ENCODE measurements at places on chromosomes 7 and 10. TPM values are rescaled to one million over a fixed set of nuclear protein-coding genes. Genes with fewer than 3 reads are reported as not detected.

NPC1L1 gene
- total RNA-seq: not detected

MORN4 gene
- total RNA-seq: 4.0 TPM

ANLN gene
- 12.7 TPM for total RNA-seq

TMEM26 gene
- 6.5 TPM for total RNA-seq

TRIM74 gene
- total RNA-seq: not detected

CRHR2 gene
- total RNA-seq: not detected

IL6 gene
- total RNA-seq: 37.4 TPM

CYP3A7 gene
- not detected for total RNA-seq

FZD8 gene
- total RNA-seq: 15.2 TPM

CDH23 gene
- under 0.01 TPM for total RNA-seq

GDF10 gene
- total RNA-seq: under 0.01 TPM

CUEDC2 gene
- total RNA-seq: 46.7 TPM

DNA sequence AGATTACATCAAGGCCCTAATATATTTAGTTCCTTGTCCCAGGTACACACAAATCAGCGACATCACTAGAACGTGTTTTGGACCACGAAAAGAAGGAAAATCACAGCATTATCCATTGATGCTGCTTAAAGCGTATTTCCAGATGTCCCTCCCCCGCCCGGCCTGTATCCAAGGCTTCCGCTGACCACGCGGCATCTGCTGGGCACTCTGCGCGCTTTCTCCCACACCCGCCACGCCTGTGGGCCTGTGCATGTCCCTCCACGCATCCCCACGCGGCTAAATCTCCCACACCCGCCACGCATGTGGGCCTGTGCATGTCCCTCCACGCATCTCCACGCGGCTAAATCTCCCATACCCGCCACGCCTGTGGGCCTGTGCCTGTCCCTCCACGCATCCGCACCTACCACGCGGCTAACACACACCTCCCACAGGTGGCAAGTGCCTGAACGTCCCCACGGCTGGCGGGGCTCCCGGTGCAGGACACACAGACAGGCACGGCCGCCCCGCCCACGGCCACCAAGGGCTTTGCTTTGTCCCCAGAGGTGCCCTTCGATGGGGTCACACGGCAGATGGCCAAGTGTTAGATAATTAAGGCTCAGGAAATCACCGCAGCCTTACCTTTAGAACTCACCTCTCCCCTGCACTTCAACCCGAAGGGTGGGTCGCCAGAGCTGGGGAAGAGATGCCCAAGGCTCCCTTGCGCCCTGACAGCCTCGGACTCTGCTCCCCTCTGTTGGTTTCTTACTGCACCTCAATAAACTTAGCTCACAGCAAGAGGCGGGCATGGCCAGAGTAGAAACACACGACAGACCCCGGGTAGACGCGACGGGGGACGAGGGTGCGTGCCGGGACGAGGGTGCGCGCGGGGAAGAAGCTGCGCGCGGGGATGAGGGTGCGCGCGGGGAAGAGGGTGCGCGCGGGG is 49.5 kb downstream of the DIP2C start:
- H3K36me3 ChIP-seq: no peaks in the 10 kb centered on the region
- DNase-seq: peak; percentile 62
- no peaks in the 10 kb centered on the region for H3K27me3 ChIP-seq
- H3K4me1 ChIP-seq: no peaks in the 10 kb centered on the region
- no peak overlapping the region for H3K27ac ChIP-seq

DNA sequence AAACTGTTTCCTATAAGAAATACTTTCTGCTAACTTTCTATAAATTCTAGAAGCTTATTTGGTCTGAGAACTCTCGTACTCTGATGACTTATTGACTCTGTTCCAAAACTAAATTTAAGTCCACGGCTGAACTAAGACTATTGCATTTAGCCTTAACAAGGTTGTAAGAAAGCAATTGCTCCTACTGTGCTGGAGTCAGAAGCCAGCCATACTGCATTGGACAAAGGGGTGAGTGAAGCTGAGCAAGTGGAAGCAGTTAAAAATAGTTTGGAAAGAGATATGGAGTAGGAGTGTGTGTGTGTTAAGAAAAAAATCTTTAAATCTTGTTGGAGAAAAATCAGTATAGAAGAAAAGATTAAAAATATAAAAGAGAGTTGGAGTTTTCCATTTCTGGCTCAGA is 1360.1 kb upstream of the CELF2 start:
- no peak for DNase-seq
- no peak overlapping the region for H3K4me3 ChIP-seq
- no peak overlapping the region for H3K27ac ChIP-seq
- H3K27me3 ChIP-seq: no peaks in the 10 kb centered on the region
- no peaks in the 10 kb centered on the region for H3K4me1 ChIP-seq
- H3K36me3 ChIP-seq: no peaks in the 10 kb centered on the region

- no peaks in the 10 kb centered on the region for H3K4me1 ChIP-seq
- no peak for DNase-seq
- H3K27me3 ChIP-seq: no peaks in the 10 kb centered on the region
- no peak overlapping the region for H3K4me3 ChIP-seq
- H3K27ac ChIP-seq: no peak overlapping the region
Measured at GRCh38 chr10:121380211-121380610, 218.0 kb downstream of the FGFR2 start.

DNA sequence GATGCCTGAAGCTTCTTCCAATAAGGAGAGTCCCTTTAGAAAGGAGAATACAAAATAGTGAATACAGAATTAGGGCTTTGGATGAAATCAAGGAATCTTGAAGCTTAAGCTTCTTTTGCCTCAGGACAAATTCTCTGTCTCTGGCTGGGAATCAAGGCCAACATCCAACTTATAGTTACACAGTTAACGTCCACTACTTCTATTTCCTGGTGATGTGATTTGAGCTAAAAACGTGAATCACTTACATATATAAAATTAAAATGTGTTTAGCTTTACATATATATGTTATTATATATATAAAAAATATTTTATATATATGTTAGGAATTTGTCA is 11.4 kb upstream of the INPP5F start:
- H3K36me3 ChIP-seq: no peaks in the 10 kb centered on the region
- H3K4me3 ChIP-seq: no peak overlapping the region
- DNase-seq: no peak
- no peaks in the 10 kb centered on the region for H3K27me3 ChIP-seq

DNA sequence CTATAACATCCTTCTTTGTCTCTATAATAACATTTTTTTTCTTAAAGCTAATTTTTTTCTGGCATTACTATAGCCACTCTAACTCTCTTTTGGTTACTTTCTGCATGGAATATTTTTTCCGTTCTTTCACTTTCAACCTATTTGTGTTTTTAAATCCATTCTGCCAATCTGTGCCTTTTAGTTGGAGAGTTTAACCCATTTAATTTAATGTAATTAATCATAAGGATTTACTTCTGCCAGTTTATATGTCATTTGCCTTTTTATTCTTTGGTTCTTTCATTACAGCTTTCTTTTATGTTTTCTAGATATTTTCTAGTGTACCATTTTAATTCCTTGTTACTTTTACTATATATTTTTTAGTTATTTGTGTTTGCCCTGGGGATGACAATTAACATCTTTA is 78.6 kb downstream of the TMEM270 start:
- no peaks in the 10 kb centered on the region for H3K36me3 ChIP-seq
- no peak overlapping the region for H3K27ac ChIP-seq
- DNase-seq: no peak
- H3K27me3 ChIP-seq: no peaks in the 10 kb centered on the region
- H3K4me3 ChIP-seq: no peak overlapping the region

GRCh38 chr10:96371356-96371755 is 12.6 kb upstream of the OPALIN start:
- H3K27ac ChIP-seq: no peak overlapping the region
- H3K4me3 ChIP-seq: no peak overlapping the region

DNA sequence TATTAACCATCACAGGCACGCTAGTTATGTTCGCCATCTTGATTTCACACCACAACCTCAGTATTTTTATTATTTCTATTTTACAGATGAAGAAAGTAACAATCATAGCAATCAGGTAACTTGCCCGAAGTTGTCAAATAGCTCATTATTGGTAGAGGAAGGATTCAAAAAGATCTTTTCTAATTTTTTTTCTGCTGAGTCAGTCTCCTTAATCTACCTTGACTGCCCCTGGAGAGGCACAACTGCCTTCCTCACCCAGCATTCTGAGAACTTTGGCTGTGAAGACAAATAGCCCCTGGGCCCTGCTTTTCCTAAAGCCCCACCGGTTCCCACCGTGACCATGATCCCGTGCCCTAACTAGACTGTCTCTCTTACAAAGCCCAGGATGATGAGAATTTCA is 99.2 kb downstream of the TRIL start:
- no peaks in the 10 kb centered on the region for H3K36me3 ChIP-seq
- no peak for DNase-seq
- no peaks in the 10 kb centered on the region for H3K27me3 ChIP-seq
- peaks cover 47% of the 10 kb centered on the region for H3K4me1 ChIP-seq
- no peak overlapping the region for H3K4me3 ChIP-seq

DNA sequence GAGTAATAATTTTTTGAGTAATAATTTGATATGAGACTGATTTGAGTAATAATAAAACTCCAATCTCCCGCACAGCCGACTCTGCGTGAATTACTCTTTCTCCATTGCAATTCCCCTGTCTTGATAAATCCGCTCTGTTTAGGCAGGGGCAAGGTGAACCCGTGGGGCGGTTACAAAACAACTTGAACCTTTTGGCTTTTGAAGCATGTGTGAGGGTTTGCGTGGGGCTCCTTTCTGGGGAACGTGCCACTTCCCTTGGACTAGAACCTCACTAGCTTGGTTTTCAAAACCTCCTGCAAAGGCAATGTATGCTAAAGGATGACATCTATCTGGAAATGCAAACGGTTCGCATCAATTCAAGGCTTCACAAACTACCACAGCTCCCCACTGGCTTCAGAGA is 1.5 kb downstream of the CRPPA start:
- no peaks in the 10 kb centered on the region for H3K27me3 ChIP-seq
- H3K4me1 ChIP-seq: peaks cover 37% of the 10 kb centered on the region
- no peaks in the 10 kb centered on the region for H3K36me3 ChIP-seq
- H3K4me3 ChIP-seq: peak overlapping the region; percentile 73
- DNase-seq: no peak

- H3K4me3 ChIP-seq: no peak overlapping the region
- DNase-seq: no peak
- peaks cover 7% of the 10 kb centered on the region for H3K4me1 ChIP-seq
Measured at GRCh38 chr7:129238546-129238945, 13.7 kb downstream of the AHCYL2 start.

GRCh38 chr10:87656431-87657072 is 3.1 kb upstream of the PAPSS2 start:
- peak overlapping the region; percentile 63 for H3K27ac ChIP-seq
- H3K4me1 ChIP-seq: peaks cover 36% of the 10 kb centered on the region
- no peaks in the 10 kb centered on the region for H3K27me3 ChIP-seq
- H3K4me3 ChIP-seq: no peak overlapping the region
- no peaks in the 10 kb centered on the region for H3K36me3 ChIP-seq
- peak; percentile 78 for DNase-seq

GRCh38 chr10:4650582-4650981 is 175.4 kb upstream of the AKR1E2 start:
- peak overlapping the region; percentile 36 for H3K27ac ChIP-seq
- no peaks in the 10 kb centered on the region for H3K27me3 ChIP-seq
- H3K4me1 ChIP-seq: peaks cover 18% of the 10 kb centered on the region
- no peaks in the 10 kb centered on the region for H3K36me3 ChIP-seq
- H3K4me3 ChIP-seq: no peak overlapping the region

GRCh38 chr10:61356354-61356753 is 96.8 kb downstream of the TMEM26 start:
- H3K4me1 ChIP-seq: no peaks in the 10 kb centered on the region
- H3K36me3 ChIP-seq: no peaks in the 10 kb centered on the region
- no peak overlapping the region for H3K4me3 ChIP-seq

GRCh38 chr10:110681023-110681681 is 37.0 kb downstream of the RBM20 start:
- H3K36me3 ChIP-seq: no peaks in the 10 kb centered on the region
- no peaks in the 10 kb centered on the region for H3K4me1 ChIP-seq
- DNase-seq: peak; percentile 86
- peaks cover 17% of the 10 kb centered on the region for H3K27me3 ChIP-seq

- H3K4me1 ChIP-seq: no peaks in the 10 kb centered on the region
- no peak overlapping the region for H3K27ac ChIP-seq
- no peaks in the 10 kb centered on the region for H3K27me3 ChIP-seq
- H3K4me3 ChIP-seq: no peak overlapping the region
Measured at GRCh38 chr7:89357121-89357520, 561.6 kb upstream of the TEX47 start.

- H3K4me3 ChIP-seq: no peak overlapping the region
- no peak overlapping the region for H3K27ac ChIP-seq
- no peak for DNase-seq
- H3K36me3 ChIP-seq: no peaks in the 10 kb centered on the region
- H3K4me1 ChIP-seq: no peaks in the 10 kb centered on the region
Measured at GRCh38 chr10:121189066-121189465, 337.9 kb downstream of the WDR11 start.

GRCh38 chr7:78444267-78444666 is 645.7 kb downstream of the PHTF2 start:
- DNase-seq: no peak
- no peaks in the 10 kb centered on the region for H3K4me1 ChIP-seq
- no peaks in the 10 kb centered on the region for H3K27me3 ChIP-seq
- H3K27ac ChIP-seq: no peak overlapping the region

DNA sequence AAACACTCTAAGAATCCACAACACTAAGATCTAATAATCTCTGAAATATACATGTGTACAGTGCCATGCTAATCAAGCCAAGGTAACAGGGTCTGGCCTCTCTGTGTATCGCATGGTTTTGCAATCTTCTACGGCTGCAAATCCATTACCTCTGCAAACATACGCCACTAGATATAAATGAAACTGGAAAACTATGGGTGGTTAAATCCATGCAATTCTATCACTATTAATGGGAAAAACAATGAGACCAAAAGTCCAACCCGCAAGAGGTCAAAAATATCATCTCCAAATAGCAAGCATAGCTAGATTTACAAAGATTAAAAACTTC is 23.0 kb downstream of the SGCE start:
- no peaks in the 10 kb centered on the region for H3K36me3 ChIP-seq
- no peak for DNase-seq
- peak overlapping the region; percentile 68 for H3K27ac ChIP-seq
- H3K27me3 ChIP-seq: no peaks in the 10 kb centered on the region
- H3K4me3 ChIP-seq: peak overlapping the region; percentile 33

DNA sequence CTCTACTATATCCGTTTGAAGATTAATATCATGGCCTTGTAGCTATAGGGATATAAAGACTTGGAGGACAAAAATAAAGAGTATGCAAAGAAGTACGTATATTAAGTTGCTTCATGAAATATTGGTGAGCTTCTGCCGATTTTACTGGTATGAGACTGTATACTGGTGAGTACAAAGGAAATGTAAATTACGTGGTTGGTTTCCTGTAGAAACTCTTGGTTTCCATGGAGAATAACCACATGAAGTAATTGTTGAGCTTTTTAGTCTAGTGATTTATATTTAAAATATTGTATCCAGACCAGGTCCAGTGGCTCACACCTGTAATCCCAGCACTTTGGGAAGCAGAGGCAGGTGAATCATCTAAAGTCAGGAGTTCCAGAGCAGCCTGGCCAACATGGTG is 32.2 kb upstream of the GLI3 start:
- H3K4me3 ChIP-seq: no peak overlapping the region
- H3K27me3 ChIP-seq: no peaks in the 10 kb centered on the region
- peaks cover 12% of the 10 kb centered on the region for H3K4me1 ChIP-seq
- H3K36me3 ChIP-seq: no peaks in the 10 kb centered on the region
- no peak overlapping the region for H3K27ac ChIP-seq
- no peak for DNase-seq

GRCh38 chr7:27179503-27180430 is 5.3 kb downstream of the HOXA11 start:
- DNase-seq: peak; percentile 96
- H3K36me3 ChIP-seq: peaks cover 8% of the 10 kb centered on the region
- H3K27me3 ChIP-seq: no peaks in the 10 kb centered on the region
- peaks cover 67% of the 10 kb centered on the region for H3K4me1 ChIP-seq
- peak overlapping the region; percentile 76 for H3K27ac ChIP-seq
- H3K4me3 ChIP-seq: peak overlapping the region; percentile 75

- H3K4me1 ChIP-seq: no peaks in the 10 kb centered on the region
- H3K36me3 ChIP-seq: no peaks in the 10 kb centered on the region
- H3K27me3 ChIP-seq: no peaks in the 10 kb centered on the region
- no peak for DNase-seq
- no peak overlapping the region for H3K4me3 ChIP-seq
Measured at GRCh38 chr10:121661451-121661851, 63.2 kb upstream of the FGFR2 start.
